Activated CD4-positive, CD25-positive, alpha-beta regulatory T cell treated with anti-CD3 and anti-CD28 coated beads, Interleukin-2, amount 50 U/mL, for 24 hours (primary cell): ENCODE measurements at places on chromosomes 2 and 18.
A peak's percentile ranks its signal among the peaks of the same experiment; 100 is the strongest.

DNA sequence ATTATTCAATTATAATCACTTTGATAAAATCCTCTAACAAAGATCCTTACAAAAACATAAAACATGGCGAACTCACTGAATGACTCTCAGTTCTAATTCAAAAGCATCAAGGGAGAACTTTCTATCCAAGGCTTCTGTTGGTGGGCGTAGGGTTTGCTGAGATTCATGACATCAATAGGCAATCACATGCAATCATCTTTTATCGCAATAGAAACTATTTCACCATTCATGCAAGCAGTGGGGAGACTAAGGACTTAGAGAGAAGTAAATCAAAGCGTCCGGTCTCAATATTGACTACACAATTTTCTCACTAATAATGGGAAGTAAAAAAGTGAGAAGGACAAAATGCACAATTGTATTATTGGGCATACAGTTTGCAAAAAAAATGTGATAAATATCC lies 168.7 kb downstream of the SCG2 start:
- no peak for ATAC-seq

DNA sequence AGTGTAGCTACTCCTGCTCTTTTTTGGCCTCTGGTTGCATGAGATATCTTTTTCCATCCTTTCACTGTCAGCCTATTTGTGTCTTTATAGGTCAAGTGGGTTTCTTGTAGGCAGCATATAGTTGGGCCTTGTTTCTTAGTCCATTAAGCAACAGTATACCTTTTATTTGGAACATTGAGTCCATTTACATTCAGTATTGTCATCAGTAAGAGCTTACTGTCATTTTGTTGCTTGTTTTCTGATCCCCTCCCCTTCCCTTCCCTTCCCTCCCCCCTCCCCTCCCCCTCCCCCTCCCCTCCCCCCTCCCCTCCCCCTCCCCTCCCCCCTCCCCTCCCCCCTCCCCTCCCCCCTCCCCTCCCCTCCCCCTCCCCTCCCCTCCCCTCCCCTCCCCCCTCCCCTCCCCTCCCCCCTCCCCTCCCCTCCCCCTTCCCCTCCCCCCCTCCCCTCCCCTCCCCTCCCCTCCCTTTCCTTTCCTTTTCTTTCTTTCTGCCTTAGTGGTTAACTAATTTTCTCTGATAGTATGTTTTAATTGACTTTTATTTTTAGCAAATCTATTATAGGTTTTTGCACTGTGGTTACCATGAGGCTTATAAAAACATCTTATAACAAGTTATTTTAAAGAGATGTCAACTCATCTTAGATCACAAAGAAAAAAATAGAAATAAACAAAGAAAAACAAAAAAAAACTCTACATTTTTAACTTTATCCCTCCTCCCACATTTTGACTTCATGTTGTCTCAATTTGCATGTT lies 13.2 kb upstream of the DCDC2C start:
- ATAC-seq: no peak

DNA sequence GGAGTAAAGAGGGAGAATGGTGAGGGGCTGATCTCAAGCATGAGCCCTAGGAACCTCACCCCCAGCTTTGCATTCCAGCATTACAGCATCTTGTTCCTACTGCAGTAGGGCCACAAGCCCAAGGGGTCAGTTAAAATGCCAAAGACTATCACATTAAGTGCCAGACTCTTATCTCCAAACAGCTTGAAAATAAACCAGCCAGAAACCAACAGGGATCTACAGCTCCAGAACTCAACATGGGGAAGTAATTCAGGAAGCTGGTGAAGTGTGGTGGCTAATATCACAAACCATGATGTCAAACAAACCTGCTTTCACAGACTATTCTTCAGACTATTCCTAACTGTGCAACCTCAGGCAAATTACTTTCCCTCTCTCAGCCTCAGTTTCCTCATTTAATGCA lies 278.3 kb downstream of the TNS1 start:
- ATAC-seq: no peak

DNA sequence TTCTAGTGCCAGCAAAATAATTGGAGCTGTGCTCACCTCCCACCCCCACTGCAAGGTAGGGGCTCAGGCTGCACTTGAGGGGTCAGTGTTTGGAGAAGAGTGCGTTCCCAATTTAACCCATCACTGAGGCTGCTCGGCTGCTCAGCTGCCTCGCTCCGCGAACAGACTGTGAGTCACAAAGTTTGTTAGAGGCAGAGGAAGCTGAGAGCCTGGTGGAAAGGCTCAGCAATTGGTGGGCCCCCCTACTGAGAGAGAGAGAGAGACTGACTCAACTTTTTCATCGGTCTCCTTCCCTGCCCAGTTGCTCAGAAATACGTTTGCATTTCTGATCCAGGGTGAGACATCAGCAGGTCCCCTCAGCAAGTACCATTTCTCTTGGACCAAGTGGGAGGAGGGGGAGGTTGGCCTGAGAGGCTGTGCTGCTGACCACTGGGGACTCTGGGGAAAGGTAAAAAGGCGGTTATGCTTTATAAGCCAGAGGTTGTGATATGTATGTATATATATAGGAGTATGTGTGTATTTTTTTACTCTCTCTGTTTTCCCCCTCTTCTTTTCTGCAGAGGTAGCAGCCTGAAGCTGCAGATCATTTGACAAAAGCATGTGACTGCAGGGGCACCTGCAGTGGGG lies 1.5 kb downstream of the EFR3B start:
- ATAC-seq: peak; percentile 61

- ATAC-seq: no peak
Measured at GRCh38 chr2:182642328-182642727, 73.7 kb upstream of the DNAJC10 start.

- ATAC-seq: no peak
Measured at GRCh38 chr2:15615301-15615920, 23.7 kb downstream of the DDX1 start.

DNA sequence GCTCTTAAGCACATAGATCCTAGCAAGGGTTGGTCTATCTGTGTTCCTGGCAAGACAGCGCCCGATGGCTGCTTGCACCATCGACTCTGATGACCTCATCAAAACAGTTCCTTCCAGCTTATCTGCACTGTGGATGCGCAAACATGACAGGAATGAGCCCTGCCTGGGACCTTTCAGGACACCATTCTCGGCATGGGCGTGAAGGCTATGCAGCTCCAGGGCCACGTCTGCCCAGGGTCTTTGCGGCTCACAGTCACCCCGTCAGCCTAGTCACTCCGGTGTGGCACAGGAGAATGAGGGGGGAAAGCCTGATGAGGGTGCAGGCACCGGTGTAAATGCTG lies 147.8 kb upstream of the TWIST2 start:
- no peak for ATAC-seq

DNA sequence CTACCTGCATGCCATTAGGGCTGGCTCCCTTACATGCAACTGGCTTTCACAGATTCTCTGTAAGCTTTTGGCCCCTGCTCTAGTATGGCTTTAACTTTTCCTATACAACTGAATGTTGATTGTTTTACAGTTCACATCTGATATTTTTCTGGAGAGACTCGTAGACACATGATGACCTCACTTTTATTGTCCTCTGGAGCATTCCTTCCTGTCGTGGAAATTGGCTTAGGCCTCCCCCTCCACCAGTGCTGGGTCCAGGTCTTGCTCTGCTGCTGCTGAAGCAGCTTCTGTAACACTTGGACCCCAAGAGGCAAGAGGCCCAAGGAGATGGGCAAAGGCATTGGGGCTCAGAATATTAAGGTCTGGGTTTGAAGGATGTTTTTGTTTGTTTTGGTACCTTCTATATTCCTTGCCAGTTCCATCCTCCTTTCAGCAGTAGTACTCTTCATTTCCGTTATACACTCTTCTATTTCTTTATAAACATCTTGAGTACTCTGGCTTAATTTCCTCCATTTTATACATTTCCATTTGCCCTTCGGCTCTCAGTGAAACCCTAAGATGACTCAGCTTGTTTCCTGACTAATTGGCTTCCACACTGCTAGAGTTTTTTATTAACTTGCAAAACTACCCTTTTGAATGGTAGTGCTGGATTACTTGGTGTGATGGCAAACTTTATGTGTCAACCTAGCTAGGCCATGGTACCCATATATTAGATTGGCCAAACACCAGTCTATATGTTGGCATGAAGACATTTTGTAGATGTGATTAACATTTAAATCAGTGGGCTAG lies 219.8 kb downstream of the CDCA7 start:
- no peak for ATAC-seq

GRCh38 chr2:75055820-75056675 lies 97.6 kb downstream of the POLE4 start:
- no peak for ATAC-seq

GRCh38 chr2:241120440-241120839 lies 18.4 kb upstream of the MTERF4 start:
- peak; percentile 45 for ATAC-seq

DNA sequence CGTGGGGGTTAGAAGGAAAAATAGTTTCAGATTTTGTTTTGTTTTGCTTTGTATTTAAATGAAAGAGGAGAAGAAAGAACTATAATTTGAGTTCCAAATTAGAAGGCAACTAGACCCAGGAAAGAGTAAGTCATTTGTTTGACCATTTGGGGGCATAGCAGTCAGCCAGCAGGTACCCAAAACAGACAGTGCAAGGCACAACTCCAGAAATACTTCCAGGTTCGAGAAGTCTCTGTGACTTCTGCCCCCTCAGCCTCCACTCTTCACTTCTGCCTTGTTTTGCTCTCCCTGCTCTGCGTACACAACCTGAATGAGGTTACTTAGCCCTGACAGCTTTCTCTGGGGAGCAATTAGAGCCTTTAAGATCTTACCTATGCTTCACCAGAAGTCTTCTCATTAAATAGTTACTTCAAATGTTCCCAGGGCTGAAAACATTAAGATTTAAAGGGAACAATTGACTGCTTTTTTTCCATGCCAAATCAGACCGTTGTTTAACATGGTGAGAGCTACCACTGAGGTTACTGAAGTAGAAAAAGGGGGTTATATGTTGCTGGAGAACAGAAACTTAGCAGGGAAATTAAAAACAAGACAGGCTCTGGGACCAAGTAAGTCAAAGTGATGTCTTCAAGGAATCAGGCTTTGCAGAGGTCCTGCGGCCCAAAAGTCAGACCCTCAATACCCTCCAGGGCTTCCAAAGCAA lies 216.9 kb downstream of the BCL11A start:
- no peak for ATAC-seq

GRCh38 chr2:46273919-46274318 lies 23.3 kb upstream of the EPAS1 start:
- ATAC-seq: no peak

GRCh38 chr2:109392816-109393661 lies 220.7 kb downstream of the SEPTIN10 start:
- ATAC-seq: no peak

DNA sequence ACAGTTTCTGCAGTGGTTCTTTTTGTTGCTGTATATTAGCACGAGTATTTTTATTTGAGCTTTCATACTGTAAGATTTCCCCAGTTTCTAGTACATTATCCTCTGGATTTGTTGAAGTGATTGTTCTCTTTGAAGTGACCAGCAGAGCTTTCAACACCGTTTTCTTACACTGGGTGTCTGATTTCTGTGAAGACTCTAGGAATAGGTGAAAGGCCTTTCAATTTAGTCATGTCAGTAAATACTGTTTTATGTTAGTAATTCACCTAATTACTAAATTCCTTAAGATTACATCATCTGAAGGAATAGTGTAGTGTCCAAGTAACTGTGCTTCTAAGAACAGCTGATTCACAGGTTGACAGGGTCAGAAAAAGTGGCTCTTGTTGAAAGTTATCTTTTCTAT lies 2.3 kb downstream of the PPM1B start:
- ATAC-seq: no peak

GRCh38 chr2:111035830-111036441 lies 84.8 kb upstream of the BCL2L11 start:
- no peak for ATAC-seq

DNA sequence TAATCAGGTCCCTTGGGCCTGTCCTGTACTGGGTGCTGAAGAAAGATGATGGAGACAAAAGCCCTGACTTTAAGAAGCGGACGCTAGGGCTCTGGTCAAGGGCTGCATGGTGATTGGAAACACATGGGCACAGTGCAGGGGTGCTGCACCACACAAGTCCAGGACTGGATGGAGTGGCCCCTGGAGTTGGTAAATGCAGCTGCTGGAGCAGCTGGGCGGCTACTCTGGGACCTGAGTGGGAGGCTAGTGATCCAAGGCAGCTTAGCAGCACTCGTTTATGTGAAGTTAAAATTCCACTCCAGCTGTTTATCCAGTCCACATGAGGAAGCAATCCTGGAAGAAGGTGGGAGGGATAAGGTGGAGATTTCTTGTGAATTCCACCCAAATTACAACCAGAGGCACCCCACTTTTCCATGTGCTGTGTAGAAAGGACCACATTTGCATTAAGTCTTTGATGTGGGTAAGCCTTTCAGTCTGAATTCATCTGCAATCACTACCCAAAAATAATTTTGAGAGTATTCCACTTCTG lies 24.9 kb downstream of the MERTK start:
- no peak for ATAC-seq

DNA sequence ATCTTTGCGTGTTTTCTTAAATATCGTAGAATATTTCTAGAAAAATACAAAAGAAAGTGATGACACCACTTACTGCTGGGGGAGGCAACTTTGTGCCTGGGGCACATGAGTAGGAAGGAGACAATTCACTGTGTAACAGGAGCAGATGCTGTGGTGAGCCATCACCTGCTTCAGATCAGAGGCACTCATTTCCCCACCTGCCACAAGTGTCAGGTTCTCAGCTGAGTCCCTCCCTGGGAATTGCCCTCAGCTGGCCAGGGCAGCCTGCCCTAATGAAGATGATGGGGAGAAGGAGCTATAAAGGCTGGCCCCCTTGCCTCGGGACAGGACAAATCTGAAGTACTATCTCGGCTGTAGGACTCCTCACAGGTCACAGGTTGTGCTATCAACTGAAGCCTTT lies 322.8 kb downstream of the STK39 start:
- ATAC-seq: no peak

DNA sequence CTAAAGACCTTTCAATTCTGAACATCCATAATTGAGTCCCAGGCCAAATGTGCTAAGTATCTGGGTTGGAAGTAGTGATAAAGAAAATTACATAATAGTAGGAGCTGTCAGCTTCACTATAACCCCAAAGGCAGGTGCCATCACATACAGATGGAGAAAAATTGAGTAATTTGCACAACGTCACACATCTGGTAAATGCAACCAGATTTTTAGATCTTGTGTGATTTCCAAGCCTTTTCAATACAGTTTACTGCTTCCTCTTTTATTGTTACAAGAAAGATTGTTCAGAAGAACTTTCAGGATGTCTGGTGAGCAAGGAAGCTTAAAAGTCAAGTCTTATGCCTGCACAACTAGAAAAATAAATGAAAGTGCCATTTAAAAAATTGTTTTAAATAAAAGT lies 62.3 kb downstream of the UBE2E3 start:
- no peak for ATAC-seq

GRCh38 chr2:102112271-102112670 lies 30.3 kb upstream of the IL1R1 start:
- no peak for ATAC-seq

DNA sequence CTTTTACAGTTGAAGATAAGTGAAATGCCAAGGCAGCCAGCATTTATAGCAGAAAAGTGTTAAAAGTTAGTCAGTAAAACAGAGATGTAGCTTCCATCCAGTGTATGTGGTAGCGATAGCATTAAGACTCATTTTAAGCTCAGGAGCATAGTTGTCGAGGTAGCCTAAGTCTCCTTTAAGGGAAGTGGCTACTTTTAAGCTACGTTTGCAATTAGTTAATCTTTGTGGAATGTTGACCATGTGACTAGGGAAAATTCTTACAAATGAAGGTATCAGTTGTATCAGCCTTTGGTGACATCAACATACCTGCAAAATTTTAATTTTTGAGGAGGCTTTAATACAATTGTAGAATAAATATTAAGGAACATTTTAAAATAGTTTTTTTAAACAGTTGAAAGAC lies 61.9 kb downstream of the LHCGR start:
- no peak for ATAC-seq

- peak; percentile 50 for ATAC-seq
Measured at GRCh38 chr18:46073474-46074331, 1.6 kb upstream of the PSTPIP2 start.
